ENCODE measurements at places on chromosomes 4 and X.

DNA sequence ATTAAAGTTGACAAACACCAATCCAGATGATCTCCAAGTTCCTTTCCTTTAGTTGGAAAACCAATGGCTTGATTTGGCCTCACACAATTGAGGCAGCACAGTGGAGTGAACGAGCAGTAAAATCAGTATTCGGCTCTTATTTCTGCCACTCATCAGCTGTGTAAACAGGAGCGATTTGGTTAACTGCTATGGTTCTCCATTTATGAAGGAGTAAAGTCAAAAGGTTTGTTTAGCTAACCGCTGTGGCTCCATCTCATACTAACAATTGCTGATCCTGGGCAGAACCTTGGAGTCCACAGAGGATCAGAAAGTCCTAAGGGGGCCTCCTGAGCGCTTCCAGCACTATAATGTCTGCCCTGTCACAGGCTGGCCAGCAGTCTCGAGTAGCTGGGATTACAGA is 54.5 kb upstream of the EXOC1L start:
- DNase-seq: no peak

DNA sequence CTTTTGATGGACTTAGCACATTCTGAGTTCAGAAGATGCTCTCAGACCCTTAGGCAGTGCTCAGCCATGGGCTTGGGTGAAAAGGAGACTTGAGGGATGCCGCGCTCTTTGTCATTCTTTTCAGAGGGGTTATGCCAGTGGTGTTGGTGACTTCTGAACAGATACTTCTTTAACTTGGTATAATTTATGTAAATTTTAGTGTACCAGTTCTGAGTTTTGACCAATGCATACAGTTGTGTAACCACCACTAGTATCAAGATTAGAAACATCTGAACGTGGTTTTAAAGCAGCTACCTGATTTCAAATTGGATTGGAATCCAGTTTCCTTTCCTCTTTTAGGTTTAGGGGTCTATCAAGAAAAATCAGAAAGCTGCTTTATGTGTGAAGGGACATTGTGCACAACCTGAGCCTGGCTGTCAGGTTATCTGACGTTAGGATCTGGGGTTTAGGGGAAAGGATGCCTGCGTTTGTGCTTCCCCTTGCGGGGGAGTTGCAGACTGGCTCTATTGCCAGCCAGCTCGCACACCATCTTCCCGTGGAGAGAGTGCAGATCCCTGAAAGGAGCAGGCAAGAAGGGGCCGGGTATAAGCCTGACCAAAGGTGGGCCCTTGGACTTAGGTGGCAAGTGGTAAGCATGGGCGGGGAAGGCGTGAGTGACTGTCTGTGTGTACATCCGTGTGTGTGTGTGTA is 19.0 kb downstream of the SMS start:
- no peak for DNase-seq

DNA sequence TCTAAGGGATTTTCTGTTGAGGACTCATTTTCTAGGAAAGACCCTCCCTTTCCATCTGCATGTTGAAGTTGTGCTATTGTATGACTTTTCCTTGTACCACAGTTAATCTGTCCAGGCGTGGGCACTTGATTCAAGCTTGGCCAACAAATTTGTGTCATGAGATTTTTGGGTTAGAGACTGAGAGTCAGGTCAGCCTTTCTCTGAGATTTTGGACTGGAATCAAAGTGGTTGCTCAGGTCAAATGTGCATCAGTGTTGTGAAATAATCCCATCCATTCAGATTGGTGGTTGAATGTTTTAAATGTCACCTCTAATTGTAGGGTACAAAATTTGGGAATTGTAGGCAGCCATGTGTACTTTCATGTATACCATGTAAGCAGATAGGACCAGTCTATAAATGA is 545.2 kb upstream of the IGFBP7 start:
- DNase-seq: no peak

- DNase-seq: no peak
Observed at GRCh38 chr4:25131381-25131780, 28.9 kb downstream of the SEPSECS start.

GRCh38 chr4:32140636-32141035 is 1420.5 kb downstream of the PCDH7 start:
- DNase-seq: peak; percentile 19

GRCh38 chr4:166972071-166972470 is 262.2 kb downstream of the SPOCK3 start:
- no peak for DNase-seq
